Activated CD8-positive, alpha-beta memory T cell treated with anti-CD3 and anti-CD28 coated beads for 48 hours (primary cell): ENCODE measurements at places on chromosomes 3 and 15.

DNA sequence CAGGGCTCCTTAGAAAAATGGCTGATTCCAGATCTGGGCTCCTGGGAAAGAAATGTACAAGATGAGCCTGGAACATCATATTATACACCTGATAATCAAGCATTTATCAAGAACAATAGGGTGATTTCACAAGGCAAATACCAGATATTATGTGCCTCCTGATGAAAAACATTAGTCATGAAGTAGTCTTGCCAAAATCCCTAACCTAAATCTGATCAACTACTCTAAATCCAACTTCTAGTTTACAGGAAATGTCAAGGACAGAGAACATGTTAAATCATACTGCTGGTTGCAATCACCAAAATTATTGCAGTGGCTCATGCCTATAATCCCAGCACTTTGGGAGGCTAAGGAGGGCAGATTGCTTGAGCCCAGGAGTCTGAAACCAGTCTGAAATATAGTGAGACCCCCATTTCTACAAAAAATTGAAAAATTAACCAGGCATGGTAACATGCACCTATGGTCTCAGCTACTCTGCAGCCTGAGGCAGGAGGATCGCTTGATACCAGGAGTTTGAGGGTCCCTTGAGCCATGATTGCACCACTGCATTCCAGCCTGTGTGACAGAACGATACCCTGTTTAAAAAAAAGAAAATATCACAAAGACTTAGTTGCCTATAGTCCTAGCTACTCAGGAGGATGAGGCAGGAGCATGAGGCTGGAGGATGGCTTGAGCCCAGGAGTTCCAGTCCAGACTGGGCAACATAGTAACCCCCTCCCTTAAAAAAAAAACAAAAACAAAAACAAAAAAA lies 34.9 kb upstream of the ATP13A3 start:
- no peak for DNase-seq

GRCh38 chr15:85550283-85550682 lies 169.9 kb downstream of the AKAP13 start:
- DNase-seq, result no peak

DNA sequence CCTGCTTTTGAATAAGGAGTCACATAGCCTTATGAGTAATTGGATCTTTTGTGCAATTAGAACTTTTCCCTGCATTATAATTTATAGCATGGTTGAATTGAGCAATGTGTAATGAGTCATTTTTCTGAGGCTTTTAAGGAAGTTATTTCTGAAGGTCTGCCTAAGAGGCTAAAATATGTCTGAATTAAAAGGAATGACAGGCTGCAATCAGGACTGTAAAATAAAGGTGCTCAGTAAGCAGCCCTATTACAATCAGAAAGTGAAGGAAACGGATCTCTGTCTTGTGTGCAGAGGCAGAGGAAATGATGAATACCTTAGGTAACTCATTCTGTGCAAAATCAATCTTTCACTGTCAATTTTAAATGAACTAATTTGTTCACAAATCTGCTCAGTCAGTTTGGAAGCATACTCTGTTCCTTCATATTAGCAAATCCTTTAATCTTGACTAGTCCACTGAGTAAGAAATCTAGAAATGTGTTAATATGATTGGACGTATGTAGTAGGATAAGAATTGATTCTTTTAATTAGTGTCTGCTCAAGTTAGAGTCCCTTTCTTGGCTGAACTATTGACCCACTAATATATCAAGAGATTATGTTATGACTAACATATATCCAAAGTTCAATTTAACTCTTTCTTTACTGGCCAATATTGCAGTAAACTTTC lies 290.1 kb downstream of the ZIC1 start:
- no peak for DNase-seq

GRCh38 chr3:117170094-117170493 lies 460.5 kb downstream of the TUSC7 start:
- DNase-seq, result no peak

DNA sequence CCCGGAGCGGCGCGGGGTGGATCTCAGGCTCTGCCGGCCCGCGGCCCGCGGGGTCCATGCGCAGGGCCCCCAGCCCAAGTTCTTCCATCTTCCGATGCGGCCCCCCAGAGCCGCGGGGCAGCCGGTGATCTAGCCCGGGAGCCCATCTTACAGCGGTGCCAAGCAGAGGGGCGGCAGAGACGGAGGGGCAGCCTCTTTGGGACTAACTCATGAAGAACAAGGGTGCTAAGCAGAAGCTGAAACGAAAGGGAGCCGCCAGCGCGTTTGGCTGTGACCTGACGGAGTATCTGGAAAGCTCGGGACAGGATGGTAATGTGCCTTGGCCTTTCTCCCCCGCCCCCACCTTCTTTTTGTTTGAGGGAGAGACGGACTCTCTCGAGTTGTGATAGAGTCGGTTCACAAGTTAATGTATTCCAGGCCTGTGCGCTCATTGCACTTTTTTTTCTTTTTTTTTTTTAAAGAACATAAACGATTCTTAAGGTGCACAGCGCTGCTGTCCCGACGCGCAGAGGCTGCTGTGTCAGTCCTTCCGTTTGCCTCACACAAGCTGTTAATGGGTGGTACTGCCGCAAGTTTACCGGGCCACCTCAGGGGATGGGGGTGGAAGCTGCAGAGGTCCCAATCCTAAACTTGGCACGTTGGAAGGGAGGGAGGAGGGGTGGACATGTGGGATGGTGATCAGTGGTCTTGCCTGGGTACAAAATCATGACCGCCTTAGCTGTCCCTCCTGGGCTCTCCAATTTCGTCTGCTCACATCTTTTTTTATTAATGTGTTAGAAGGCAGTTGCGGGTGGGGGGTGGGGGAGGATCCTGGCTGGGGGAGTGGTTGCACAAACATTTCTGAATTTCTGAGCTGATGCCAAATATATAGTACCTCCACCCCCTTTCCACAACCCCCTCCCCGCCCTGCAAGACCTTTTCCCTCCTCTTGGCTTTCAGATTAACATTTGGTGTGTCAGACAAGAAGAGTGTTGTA lies 801 bp downstream of the ARHGAP31 start:
- DNase-seq, result no peak

DNA sequence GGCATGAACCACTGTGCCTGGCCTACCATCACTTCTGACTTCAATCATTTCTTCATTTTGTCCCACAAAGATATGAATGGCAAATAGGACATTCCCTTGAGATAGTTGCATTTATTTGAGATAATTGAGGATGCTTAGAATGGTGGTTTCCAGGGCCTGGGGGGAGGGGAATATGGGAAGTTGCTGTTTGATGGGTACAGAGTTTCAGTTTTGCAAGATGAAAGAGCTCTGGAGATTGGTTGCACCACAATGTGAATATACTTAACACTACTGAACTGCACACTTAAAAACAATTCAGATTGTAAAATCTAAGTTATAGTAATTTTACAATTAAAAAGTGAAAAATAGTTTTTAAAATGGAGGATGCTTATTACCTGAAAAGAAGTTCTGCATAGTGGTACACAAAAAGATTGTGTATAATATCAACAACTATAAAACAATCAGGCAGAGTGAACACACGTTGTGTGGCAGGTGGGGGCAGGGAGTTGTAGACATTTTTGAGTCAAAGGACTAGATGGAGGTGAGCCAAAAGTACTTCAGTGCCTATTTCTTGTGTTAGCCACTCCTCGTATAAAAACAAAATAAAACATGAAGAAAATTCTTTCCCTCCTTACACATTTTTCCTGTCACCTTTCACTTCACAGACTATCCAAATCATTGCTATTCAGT lies 18.5 kb upstream of the RIOX2 start:
- DNase-seq, result no peak
